ENCODE measurements at places on chromosomes 2 and 18.
A peak's percentile ranks its signal among the peaks of the same experiment; 100 is the strongest.

DNA sequence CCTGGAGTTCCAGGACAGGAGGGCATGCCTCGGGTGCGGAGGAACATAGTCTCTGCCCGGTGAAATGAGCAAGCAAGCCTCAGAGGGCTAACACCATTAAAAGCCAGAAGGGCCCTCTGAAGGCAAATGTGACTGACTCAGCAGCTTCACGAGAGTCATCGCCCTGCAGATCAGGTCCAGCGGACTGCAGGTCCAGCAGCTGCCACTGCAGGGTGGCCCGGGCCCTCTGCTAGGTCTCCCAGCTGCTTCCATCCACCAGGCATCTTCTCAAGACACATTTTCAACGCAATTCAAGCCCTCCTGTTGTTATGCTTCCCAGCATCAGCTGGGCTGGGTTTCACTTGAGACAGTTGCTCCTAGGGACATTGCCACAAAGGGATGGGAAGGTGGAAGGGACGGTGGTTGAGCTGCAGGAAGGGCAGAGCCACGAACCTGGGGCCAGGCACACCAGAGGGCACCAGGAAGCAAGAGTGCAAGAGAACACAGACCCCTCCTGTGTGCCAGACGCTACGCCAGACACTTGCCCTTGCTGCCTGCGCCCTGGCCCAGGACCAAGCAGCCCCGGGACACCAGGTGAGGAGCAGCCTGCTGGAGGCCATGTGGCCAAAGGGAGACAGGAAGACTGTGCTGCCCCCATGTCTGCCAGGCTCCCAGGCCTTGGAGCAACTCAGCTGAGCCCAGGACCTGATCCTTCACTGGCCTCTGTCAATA, 173.0 kb downstream of the HDAC4 start:
- DNase-seq, result no peak

DNA sequence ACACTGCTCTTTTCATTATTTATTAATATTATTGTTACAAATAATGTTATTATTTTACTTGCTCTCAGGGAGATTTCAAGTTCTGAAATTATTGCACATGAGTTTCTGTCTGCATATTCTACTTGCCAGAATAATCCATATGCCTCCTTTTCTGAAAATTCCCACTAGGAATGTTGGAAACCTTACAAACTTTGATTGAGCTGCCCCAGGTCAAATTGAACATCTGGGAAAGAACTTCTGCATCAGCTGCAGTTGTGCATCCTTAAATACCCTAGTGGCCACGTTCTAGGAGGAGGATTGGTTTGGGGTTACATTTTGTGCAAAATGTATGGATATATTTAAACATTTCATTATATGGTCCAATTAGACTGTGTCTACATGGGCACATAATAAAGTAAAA, 1302.7 kb upstream of the PIK3C3 start:
- DNase-seq, result no peak

GRCh38 chr2:95030496-95030895, 5.0 kb downstream of the MAL start:
- DNase-seq, result no peak

- DNase-seq, result no peak
These were observed 92.9 kb downstream of the TGOLN2 start for GRCh38 chr2:85234868-85235267.

- no peak for DNase-seq
These were observed 11.9 kb upstream of the DNAH7 start for GRCh38 chr2:196080526-196080925.

DNA sequence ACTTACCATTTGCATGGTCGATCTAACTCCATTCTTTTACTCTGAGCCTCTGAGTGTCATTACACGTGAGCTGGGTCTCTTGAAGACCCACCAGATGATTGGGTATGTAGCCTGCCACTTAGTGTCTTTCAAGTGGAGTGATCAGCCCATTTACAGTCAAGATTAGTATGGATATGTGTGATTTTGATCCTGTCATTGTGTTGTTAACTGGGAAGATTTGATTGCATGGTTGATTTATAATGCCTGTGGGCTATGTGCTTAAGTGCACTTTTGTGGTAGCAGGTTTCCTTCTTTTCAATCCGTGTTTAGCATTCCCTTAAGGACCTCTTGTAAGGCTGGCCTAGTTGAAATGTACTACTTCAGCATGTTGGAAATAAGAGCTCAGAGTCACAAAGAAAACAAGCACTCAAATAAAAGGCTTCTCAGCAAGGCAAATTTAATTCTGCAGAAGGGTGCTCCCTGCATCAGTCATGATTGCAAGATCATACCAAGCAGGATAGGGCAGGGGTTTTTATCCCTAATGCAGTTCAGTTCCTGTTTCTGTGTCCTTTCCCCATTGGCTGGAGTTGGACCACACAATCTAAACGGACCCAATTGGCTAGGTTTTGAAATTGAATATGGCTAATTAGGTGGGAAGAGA, 230.7 kb upstream of the SYT4 start:
- DNase-seq, result no peak

DNA sequence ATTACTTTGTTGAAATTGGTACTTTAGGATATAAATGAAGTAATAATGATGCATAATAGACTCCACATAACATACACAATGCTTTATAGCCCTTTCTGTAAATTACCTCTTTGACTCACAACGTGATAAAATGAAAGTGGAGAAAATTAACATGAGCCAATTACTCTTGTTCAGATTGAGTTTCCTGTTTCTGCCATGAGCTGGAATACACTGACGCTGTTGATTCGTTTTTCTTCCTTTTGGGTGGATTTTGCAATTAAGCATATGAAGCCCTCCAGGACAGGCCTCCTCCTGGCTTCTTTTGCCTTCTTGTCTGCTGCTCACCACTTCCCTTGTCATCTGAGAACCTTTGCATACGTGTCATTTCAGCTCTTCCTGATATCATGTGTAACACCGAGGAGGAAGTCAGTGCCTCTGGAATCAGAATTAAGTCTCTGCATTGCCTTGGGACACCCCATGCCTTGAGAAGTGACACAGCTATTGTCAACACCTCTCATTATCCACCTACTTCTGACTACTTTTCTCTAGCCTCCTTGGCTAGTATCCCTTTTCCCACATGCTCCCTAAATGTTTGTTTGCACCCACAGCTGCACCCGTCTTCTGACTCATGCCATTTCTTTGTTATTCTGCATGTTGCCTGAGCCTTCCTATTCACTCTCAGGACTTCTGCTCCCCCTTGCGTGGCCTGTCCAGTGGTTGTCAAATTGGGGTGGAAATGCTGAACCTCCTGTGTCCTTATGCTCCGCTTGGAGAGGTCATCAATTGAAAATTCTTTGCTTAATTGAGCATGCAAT, 134.1 kb downstream of the FMNL2 start:
- peak; percentile 58 for DNase-seq

DNA sequence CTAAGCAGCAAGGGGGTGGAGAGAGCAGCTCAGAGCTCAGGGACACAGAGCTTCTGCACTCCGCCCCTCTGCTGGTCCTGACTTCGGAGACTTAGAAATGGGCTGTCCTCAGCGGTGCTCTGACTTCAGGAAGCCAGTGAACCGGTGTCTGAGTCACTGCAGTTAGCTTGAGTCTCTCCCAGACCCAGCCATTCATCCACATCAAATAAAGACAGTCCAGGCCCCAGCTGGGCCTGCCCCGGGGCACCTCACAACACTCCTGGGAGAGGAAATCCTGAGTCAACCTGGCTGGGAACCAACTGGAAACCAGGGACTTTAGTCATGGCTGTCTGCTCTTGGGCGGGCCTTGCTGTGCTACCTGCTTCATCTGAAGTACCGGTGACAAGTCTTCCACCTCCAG, 5.4 kb upstream of the ITGB6 start:
- DNase-seq, result no peak

DNA sequence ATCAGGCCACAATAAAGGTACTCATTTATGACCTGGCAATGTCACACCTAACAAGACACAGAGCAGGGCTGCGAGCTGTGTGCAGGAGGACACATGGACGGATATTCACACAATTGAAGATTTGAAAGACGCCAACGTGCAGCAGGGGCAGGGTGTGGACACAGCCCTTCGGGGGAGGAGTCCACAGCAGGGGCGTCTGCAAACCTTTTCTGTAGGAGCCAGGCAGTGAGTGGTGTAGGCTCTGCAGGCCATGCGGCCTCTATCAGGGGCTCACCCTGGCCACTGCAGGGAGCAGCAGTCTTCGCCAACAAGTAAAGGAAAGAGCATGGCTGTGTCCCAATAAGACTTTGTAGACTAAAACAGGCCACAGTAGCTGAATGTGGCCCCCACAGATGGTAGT, 125.7 kb upstream of the SNTG2 start:
- DNase-seq, result no peak

GRCh38 chr2:111022633-111023032, 98.1 kb upstream of the BCL2L11 start:
- no peak for DNase-seq

DNA sequence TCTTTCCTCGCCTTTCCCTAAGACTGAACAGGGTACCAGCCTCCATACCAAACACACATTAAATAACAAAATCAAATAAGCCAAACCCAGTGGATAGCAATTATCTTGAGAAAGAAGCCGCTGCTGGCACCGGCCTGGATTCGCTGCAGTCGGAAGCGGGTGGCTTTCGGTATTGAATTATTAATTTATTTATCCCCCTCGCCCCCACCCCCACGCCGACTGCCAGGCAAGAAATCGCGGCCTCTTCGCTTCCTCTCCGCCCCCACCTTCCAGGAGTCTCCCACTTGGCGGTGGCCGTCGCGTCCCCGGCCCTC, 370 bp upstream of the ZNF804A start:
- no peak for DNase-seq

GRCh38 chr2:188404341-188405004, 112.8 kb downstream of the GULP1 start:
- DNase-seq, result no peak

DNA sequence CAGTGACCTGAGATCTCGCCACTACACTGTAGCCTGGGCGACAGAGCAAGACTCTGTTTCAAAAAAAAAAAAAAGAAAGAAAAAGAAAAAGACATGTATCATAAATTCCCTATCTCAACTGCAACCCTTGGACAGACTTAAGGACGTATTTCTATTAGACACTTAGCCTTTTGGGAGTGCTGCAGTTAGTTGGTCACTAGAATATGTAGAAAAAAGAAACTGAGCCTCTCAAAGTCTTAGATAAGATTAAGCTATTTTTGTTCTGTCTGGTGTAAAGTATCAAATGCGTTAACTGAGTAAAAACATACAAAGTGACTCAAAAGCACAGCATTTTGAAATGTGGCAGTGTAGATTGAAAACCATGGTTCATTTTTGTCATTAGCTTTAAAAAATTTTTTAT, 7.3 kb downstream of the NBEAL1 start:
- no peak for DNase-seq

- DNase-seq, result no peak
These were observed 329.3 kb downstream of the C1D start for GRCh38 chr2:67733517-67733916.

DNA sequence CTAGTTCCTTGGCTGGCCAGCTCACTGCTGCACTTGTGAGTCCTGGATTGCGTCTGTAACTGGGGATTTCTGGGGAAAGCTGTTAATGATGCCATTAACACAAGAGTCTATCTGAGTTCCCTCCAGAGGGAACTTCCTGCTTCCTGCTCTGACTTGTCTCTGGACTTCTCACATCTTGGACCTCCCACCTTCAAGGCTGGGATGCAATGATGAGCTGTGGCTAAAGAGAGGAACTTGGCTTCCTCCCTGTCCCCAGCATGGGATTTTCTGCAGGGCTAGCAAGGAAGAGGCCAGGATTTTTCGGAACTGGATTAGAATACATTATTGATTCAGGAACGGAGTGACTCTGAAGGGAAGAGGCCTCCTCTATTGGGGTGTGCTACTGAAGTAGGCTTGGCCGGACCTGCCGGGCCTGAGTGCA, 155.5 kb downstream of the CLIP4 start:
- DNase-seq, result no peak

DNA sequence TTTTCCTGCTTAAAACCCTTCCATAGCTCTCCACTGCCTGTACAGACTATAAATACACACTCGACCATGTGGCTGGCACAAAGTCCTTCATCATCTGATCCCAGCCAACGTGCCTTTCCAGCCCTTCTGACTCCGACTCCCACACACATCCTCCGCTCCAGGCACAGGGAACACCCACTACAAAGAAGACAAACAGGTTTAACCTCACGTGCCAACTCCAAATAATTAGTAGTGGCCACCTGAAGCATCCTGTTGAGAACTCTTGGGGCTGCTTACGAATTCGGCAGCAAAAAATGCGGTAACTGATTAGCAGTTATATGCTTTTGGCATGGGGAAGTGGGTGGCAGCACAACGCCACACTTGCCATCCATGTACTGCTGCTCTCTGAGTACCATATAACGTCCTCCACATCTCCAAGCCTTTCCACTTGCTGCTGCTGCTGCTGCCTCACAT, 12.1 kb downstream of the SPIRE1 start:
- peak; percentile 88 for DNase-seq

DNA sequence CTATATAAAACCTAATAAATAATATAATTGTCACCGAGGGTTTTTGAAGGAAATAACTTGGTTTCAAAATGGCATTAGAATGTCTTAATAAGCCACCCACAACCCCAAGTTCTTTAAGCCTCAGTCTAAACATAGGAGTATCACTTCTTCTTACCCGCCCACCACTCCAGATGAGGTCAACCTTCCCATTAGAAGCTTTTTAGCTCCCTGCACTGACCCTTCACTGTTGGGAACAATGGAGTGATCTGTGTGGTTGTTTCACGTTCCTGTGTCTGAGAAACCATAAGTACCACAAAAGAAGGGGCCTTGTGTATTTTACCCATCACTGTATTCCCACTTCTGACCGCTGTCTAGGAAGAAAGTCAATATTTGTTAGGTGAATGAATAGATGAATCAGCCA, 326.3 kb upstream of the ZNF521 start:
- DNase-seq, result no peak

DNA sequence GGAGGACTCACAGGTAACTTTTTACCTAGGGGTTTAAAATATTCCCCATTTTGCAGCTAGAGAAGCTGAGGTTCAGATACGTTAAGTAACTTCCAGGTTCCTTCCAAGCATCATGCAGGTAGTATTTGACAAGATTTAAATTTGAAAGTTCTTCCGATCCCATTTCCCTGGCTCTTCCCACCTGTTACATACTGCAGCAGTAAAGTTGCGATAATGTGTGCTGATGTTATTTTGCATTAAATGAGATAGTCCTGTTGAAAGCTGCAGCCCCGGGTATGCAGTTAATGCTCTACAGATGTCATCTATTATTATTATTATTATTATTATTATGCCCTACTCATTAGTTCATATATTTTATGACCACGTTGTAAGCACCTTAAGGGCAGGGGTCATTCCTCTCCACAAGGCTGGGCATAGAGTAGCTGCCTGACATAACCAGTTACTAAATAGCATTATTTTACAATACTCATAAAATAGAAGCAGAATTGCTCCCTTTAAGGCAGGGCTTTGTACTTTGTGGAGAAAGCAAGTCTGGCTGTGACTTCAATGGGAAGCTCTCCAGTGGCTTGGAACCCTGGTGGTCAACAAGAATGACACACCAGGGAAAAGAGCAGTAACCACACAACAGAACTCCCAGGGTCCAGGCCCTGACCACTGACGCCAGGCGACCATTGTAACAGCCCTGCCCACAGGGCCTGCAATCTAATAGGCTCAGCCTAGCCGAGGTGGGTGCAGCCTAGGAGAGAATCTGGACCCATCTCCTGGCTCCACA, 112.0 kb upstream of the STPG4 start:
- no peak for DNase-seq

- DNase-seq, result no peak
These were observed 20.6 kb downstream of the LRRFIP1 start for GRCh38 chr2:237648016-237648381.

All from cerebellar cortex (tissue), 1 donor.